Activated naive CD8-positive, alpha-beta T cell treated with anti-CD3 and anti-CD28 coated beads, Interleukin-2, amount 10 ng/mL, durations not matched to agents 7 days and 5 days (primary cell): ENCODE measurements at places on chromosomes 2 and 18. TPM values are rescaled to one million over a fixed set of nuclear protein-coding genes. Genes with fewer than 3 reads are reported as not detected.

- no peaks in the 10 kb centered on the region for H3K27me3 ChIP-seq
- DNase-seq: no peak
- no peaks in the 10 kb centered on the region for H3K4me1 ChIP-seq
- H3K36me3 ChIP-seq: no peaks in the 10 kb centered on the region
- no peak overlapping the region for H3K27ac ChIP-seq
Observed at GRCh38 chr18:52569492-52569891, 229.5 kb downstream of the DCC start.

GRCh38 chr18:34726286-34727004, 16.3 kb downstream of the DTNA start:
- H3K4me3 ChIP-seq: no peak overlapping the region
- H3K27ac ChIP-seq: no peak overlapping the region

The WDCP gene
- 15.6 TPM for total RNA-seq

The MAB21L4 gene
- total RNA-seq: not detected

DNA sequence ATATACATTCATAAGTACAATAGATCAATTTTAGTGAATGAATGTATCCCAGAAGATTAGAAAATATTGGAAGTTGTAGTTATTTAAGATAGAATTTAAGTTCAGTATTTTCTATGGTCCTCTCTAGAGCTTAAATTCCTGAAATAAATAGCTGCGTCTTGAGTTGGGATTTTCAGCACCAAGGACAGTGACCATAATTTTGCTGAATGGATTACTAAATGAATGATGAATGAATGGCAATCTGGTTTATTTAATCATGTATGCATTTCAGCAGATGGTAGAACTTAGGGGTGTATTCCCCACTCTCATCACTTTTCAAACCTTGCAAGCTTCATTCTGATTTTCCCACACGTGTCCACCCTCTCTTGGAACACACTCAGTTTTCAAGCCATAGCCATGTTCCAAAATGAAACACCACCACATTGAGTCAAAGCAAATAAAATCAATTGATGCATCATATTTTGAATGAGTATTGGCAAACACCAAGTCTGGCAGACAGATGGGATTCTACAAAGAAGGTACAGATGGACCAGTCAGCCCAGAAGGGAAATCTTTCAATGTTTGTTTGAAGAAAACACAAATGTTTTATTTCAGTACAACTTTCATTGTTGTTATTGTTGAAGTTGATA, 362.2 kb upstream of the NXPH2 start:
- no peak overlapping the region for H3K4me3 ChIP-seq
- no peaks in the 10 kb centered on the region for H3K36me3 ChIP-seq
- H3K4me1 ChIP-seq: no peaks in the 10 kb centered on the region
- no peaks in the 10 kb centered on the region for H3K27me3 ChIP-seq
- DNase-seq: no peak

DNA sequence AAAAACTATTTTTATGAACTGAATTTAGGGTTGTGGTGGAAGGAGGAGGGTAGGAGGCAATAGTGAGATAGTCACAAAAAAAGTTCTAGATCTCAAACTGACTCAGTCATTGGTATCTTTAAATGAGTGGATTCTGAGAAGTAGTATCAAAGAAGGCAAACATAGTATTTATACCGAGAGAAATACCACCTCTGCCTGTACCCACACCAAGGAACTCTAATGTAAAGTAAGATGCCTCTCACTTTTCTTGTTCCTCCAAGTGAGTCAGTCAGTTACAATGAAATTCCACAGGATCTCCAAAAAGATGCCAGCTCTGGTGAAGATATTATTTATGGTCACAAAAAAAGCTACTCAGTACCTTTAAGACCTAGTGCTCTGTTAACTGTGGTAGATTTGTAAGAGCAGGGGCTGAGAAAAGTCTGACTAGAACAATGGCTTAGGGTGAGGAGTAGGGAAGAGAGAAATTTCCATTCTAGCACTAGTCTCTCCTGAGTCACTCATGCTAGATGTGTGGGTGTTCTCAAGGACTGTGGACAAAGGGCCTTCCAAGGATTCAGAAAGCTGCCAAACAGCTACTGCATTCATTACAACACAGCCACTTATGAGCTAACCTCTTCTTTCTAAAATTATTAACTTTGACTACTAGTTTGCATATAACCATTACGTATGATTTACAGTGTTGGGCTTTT, 36.3 kb downstream of the YWHAQ start:
- peak overlapping the region; percentile 25 for H3K4me3 ChIP-seq
- H3K4me1 ChIP-seq: peaks cover 33% of the 10 kb centered on the region
- H3K27ac ChIP-seq: peak overlapping the region; percentile 39
- no peak for DNase-seq
- peaks cover 48% of the 10 kb centered on the region for H3K36me3 ChIP-seq

The CAD gene
- total RNA-seq: 60.4 TPM

- no peaks in the 10 kb centered on the region for H3K36me3 ChIP-seq
- DNase-seq: no peak
- no peak overlapping the region for H3K4me3 ChIP-seq
- H3K27me3 ChIP-seq: peaks cover 8% of the 10 kb centered on the region
- H3K4me1 ChIP-seq: no peaks in the 10 kb centered on the region
Observed at GRCh38 chr2:216710551-216711301, 15.4 kb upstream of the IGFBP5 start.

The LRP2 gene
- total RNA-seq: 0.40 TPM

The ZNF407 gene
- total RNA-seq: 16.9 TPM

GRCh38 chr2:225764346-225764745, 364.8 kb downstream of the NYAP2 start:
- no peak for DNase-seq
- no peaks in the 10 kb centered on the region for H3K36me3 ChIP-seq
- H3K27me3 ChIP-seq: no peaks in the 10 kb centered on the region
- no peaks in the 10 kb centered on the region for H3K4me1 ChIP-seq

DNA sequence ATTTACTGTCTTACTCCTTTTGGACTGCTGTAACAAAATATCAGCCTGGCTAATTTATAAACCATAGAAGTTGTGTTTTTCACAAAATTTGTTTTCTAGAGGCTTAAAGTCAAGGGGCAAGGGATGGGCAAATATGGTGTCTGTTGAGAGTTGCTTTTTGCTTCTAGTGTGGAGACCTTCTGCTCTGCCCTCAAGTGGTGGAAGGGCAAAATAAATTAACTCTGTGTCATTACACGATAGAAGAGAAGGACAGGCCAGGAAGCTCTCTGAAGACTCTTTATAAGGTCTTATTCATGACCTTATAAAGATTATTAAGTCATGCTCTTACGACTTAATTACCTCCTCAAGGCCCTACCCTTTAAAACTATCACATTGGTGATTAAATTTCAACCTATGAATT, 181.2 kb upstream of the LRATD1 start:
- no peak overlapping the region for H3K4me3 ChIP-seq
- no peak for DNase-seq
- H3K36me3 ChIP-seq: no peaks in the 10 kb centered on the region
- H3K4me1 ChIP-seq: no peaks in the 10 kb centered on the region
- H3K27me3 ChIP-seq: no peaks in the 10 kb centered on the region

- H3K4me3 ChIP-seq: no peak overlapping the region
- no peaks in the 10 kb centered on the region for H3K4me1 ChIP-seq
- peaks cover 2% of the 10 kb centered on the region for H3K36me3 ChIP-seq
Observed at GRCh38 chr2:95231723-95232122, 24.4 kb downstream of the ZNF892 start.

GRCh38 chr2:80395251-80395650, 90.7 kb upstream of the LRRTM1 start:
- H3K27me3 ChIP-seq: no peaks in the 10 kb centered on the region
- H3K4me3 ChIP-seq: no peak overlapping the region
- H3K4me1 ChIP-seq: no peaks in the 10 kb centered on the region

DNA sequence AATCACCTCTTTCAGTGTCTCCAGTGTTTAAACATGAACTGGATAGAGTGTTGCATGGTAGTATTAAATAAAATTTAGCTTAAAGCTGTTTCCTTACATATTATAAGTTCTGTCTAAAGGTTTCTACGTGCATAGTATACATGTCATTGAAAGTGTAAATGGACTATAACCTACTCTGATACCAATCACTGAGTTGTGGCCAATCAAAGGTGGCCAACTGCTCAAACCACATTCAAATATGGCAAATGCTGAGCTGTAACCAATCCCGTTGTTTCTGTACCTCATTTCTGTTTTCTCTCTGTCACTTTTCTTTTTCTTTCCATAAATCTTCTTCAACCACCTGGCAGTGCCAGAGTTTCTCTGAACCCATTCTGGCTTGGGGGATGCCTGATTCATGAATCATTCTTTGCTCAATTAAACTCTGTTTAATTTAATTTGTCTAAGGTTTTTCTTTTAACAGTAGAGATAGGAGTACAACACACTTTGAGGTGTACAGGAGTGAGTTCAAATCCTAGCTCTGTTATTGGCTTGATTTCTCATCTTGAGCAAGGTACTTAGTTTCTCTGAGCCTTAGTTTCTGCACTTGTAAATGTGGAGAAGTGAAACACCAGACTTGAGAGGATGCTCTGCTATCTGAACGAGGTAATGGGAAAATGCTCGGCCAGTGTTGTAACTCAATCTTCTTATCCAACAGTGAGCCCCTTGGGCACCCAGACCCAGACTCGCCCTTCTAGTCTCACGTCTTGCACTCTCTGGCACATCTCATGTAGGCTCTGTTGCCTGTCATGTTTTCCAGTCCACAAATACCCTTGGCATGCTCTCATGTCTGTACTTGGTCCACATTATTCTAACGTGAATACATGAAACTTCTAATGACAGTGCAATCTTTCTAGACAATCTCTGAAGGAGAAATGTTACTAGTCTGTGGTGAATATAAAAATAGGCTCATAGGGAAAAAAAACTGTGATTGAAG, 228.0 kb downstream of the PIK3C3 start:
- no peak overlapping the region for H3K27ac ChIP-seq
- no peaks in the 10 kb centered on the region for H3K36me3 ChIP-seq
- H3K27me3 ChIP-seq: peaks cover 2% of the 10 kb centered on the region
- no peak for DNase-seq

The SRD5A2 gene
- total RNA-seq: not detected

The GPR17 gene
- not detected for total RNA-seq

The TUBA3E gene
- not detected for total RNA-seq

DNA sequence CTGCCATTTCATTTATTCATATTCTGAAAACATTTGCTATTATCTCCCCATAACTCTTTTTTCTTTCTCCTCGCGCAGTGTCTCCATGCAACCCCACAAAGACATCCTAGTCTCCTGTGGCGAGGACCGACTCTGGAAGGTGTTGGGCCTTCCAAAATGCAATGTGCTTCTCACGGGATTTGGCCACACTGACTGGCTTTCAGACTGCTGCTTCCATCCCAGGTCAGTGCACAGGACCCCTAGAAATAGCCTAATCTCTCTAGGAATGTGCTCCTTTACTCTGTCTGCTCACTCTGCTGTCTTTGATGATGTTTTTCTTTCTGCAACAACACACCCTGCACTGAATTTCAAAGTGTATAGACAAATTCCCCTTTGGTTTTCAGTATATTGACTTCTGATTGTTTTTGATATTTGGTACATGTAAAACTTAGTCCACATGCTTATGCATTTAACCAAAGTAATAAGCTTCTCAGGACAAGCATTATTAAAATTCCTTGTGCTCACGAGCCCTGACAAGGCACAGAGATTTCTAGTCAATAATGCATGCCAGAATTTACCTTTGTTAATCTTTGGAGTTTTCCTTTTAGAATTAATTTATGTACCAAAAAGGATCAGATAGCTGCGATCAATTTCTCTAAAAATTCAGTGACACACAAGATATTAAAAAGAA, 548.3 kb upstream of the VWC2L start:
- H3K27ac ChIP-seq: no peak overlapping the region
- H3K27me3 ChIP-seq: no peaks in the 10 kb centered on the region
- H3K36me3 ChIP-seq: no peaks in the 10 kb centered on the region
- no peak overlapping the region for H3K4me3 ChIP-seq
- no peak for DNase-seq

- peaks cover 1% of the 10 kb centered on the region for H3K27me3 ChIP-seq
- no peak overlapping the region for H3K4me3 ChIP-seq
- no peak overlapping the region for H3K27ac ChIP-seq
- H3K36me3 ChIP-seq: no peaks in the 10 kb centered on the region
- no peaks in the 10 kb centered on the region for H3K4me1 ChIP-seq
Observed at GRCh38 chr2:53545604-53546003, 222.0 kb upstream of the CHAC2 start.

The DPP4 gene
- total RNA-seq: 107 TPM

DNA sequence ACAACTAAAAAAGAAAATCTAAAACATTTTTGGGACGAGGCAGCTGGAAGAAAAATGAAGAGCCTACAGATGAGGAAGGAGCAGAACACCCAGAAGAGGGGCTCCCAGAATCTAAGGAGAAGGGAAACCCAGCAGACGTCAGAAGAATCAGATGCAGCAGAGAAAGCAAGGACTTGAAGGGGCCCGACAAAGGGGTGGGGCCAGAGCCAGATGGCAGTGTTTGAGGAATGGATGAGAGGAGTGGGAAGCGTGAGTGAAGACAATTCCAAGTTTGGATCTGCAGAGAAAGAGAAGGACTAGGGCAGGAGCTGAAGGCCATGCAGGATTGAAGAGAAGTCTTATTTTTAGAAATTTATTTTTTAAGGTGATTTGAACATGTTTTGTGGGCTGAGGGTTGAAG, 19.3 kb downstream of the PTMA start:
- H3K27me3 ChIP-seq: no peaks in the 10 kb centered on the region
- no peak overlapping the region for H3K4me3 ChIP-seq
- no peak for DNase-seq
- no peak overlapping the region for H3K27ac ChIP-seq

DNA sequence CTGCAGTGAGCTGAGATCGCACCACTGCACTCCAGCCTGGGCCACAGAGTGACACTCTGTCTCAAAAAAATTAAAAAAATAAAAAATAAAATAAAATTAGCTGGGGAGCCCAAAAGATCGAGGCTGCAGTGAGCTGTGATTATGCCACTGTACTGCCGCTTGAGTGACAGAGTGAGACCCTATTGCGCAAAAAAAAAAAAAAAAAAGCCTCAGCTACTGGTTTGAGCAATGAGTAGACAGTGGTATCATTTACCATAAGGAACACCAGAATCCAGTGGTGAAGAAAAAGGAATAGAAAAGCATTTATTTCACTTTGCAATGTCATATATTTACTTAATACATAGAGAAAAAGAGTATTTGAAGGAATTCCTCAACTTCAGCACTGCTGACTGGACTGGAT, 3.0 kb downstream of the SAP130 start:
- no peak overlapping the region for H3K27ac ChIP-seq
- no peak overlapping the region for H3K4me3 ChIP-seq
- DNase-seq: no peak
- peaks cover 9% of the 10 kb centered on the region for H3K36me3 ChIP-seq
- H3K4me1 ChIP-seq: peaks cover 29% of the 10 kb centered on the region

GRCh38 chr2:225233234-225233633, 166.3 kb upstream of the NYAP2 start:
- no peak overlapping the region for H3K27ac ChIP-seq
- H3K4me1 ChIP-seq: no peaks in the 10 kb centered on the region
- H3K4me3 ChIP-seq: no peak overlapping the region
- H3K36me3 ChIP-seq: no peaks in the 10 kb centered on the region

DNA sequence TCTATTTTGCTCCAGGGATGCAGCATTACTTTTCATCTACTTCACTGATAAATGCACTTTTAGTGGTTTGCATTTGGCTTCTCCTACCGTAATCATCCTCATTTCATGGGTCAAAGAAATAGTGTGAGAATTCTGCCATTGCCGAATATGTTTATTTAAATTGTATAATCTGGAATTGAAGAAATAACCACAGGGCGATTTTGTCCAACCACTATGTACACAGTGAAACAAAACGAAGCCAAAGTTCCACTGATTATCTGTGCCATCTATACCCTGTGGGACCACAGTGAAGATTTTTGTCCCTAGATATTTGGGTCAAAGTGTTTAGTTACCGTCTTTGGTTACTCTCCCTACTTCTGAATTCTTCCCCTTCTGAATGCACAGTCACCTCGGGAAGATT, 888.6 kb upstream of the NRXN1 start:
- H3K36me3 ChIP-seq: no peaks in the 10 kb centered on the region
- no peak overlapping the region for H3K27ac ChIP-seq
- H3K4me1 ChIP-seq: no peaks in the 10 kb centered on the region
- no peak overlapping the region for H3K4me3 ChIP-seq
- DNase-seq: no peak
